ENCODE measurements at places on chromosomes 12 and 14.

DNA sequence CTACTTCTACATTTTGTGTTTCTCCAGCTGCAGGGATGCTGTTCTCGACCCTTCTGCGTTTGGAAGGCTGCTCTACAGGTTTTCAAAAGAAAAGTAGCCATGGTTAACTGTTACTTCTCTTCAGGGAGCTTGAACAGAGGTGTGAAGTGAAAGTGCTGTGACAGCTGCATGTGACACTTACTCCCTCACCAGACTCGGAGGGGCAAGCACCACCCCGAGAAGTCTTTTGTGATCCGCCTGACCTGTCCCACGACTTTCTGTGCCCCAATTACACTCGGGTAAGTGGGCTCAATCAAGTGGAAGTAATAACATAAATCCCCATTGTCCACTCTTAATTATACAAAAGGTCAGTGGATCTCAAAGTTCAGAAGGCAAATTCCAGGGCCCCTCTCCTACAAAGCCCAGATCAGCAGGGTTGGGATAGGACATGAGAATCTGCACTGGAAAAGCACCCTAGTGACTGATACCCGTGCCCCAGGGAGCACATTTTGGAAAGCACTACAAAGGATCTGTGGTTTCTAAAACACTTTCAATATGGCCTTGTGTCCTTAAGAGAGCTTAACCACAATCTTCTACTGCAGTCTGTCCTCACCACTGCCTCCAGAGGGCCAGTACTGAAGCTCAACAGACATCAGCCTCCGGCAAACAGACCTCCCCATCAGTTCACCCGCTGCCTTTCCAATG lies 11.5 kb downstream of the FICD start:
- no peak for DNase-seq

- DNase-seq, result no peak
Observed at GRCh38 chr12:83161456-83161855, 474.8 kb downstream of the TMTC2 start.

GRCh38 chr12:111166779-111167540 lies 201.9 kb downstream of the PHETA1 start:
- no peak for DNase-seq

DNA sequence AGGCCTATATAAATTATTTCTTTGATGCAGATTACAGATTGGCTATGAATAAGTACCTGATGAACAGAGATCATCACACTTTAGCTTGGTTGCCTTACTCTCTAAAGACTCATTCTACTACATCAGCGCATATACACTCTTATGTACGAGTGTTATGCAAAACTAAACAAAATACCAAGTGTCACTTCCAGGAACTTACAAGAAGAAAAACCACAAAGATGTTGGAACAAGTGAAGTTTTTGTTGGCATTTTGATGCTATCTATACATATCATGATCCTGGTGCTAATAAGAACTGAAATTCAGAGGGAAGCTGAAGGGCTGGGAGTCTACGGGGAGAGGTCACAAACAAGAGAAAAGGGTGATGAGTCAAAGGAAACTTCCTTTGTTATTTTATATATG lies 47.9 kb upstream of the CERS5 start:
- DNase-seq, result no peak

All from CD4-positive, alpha-beta T cell treated with Interleukin-4 for 1 hour (primary cell).